ENCODE measurements at places on chromosomes 12 and 14.

DNA sequence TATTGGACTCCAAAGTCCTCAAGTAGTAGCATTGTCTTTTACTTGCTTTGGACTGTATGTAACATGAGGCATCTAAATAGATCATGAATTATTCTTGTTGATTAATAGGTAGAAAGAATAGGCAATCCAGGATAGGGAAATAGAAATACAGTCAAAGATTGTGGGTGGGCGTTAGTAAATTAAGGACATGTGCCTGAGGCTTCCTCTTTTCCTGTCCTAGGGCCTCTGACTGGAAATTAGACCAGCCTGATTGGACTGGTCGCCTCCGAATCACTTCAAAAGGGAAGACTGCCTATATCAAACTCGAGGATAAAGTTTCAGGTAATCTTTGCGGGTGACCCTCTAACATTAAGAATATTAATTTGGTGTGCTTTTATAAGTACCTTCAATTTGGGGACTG lies 7.6 kb downstream of the NECAP1 start:
- DNase-seq: no peak

DNA sequence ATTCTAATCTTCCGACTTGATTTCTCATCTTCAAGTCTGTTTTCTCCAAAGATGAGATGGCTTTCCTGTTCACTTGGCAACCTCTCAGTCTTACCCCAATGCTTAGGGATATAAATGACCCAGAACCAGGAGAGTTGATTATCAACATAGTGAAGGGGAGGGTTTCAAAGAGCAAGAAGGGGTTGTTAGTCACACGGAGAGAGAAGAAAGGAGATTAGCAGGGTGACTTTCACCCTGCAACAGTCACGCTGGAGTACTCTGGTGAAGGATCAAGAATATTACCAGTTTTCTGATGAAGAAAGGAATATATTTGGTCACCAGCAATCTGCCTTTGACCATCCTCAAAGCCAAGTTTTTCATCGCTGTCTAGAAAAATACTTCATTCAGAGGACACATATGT lies at the start of gene TMEM52B:
Gene TMEM52B, plus strand, starts transcription at position 212 of the 400 bp plus-strand sequence. CDS start 543 bp downstream, outside the sequence.
- no peak for DNase-seq

DNA sequence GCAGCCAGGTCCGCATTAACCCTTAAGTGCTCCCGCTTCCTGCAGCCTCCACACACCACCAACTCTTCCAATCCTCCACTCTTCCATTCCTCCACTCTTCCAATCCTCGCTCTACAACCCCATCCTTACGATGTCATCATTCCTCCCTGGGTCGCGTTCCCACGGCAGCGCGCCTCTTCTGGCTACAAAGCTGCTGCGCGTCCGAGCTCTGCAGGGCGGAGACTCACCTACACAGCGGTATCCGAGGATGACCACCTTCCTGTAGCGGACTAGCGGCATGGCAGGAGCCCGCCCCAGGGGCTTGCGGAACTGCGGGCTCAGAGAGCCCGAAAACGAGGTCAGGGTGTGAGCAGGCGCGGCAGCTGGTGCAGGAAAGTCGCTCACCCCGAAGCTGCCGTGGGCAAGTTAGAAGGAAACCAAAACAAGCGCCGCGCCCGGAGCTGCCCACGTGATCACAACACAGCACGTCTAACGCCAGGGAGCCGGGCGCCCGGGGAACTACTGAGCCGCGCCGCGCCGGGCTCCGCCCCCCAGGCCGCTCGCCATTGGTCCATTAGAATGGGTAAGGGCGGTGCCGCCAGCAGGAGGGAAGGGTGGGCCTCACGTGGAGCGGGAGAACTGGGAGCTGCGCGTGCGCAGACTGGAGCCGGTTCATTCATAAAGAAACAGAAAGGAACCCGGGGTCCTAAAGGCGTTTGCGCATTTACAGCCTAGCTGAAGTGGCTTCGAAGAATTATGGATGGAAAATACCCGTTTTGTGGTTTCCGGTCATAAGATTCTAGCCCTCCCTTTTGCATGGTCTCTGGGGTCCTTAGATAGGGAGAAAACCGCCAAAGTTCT lies at the start of gene RHEBL1:
Gene RHEBL1, minus strand, starts transcription at position 473 of the 840 bp plus-strand sequence. Its CDS starts 194 bp downstream, at position 279.
- DNase-seq: peak; percentile 91

- DNase-seq: no peak
Measured at GRCh38 chr14:75572104-75572503, 6.3 kb upstream of the FLVCR2 start.

DNA sequence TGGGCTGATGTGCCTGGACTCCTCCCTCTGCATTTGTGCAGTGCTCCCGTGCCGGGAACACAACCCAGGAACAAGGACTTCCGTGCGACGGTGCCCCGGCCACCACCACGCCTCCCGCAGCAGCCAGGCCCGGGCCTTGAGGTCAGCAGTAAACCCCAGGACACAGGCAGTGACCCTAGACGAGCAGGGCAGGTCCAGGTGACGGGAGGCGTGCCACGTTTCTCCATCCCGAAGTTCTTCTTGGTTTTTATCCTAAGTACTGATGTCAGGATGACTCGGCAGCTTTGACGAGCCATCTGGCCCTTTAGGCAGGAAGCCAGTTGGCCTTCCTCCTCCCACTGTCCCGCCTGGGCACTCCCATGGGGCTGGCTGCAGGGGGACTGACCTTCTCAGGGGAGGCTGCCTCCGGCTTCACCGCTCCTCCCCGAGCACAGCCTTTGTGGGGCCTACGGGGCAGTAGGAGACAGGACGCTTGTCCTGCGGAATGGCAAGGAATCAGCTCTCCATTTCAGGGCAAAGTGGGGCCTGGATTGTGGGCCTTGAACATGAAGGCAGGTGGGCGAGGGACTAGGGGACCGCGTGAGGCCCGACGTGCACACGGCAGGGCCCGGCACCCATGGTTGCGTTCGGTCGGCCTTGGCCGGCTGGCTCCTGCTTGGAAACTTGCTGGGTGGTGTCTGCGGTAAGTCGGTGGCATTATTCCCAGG lies 94.1 kb downstream of the FBXL14 start:
- peak; percentile 25 for DNase-seq

DNA sequence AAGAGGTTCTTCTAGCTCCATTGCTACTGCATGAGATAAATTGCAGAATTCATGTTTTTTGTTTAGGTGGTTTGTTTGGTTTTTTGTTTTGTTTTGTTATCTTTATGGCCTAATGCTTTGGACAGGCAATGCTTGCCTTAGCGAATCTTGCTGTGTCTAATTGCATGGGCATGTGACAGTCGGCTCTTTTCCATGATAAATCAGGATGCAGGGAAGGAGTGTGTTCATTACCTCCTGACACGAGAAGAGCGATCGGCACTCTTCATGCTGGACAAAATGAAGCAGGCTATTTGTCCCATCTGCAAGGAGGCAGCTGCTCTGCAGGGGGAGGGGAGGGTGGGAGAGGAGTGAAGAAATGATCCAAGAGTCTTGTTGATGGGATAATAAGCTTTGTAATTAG lies 6.5 kb downstream of the CCDC60 start:
- no peak for DNase-seq

GRCh38 chr14:69581316-69581935 lies 6.8 kb upstream of the CCDC177 start:
- no peak for DNase-seq

- DNase-seq: no peak
Measured at GRCh38 chr14:23926543-23926942, 27.0 kb upstream of the DHRS4 start.

DNA sequence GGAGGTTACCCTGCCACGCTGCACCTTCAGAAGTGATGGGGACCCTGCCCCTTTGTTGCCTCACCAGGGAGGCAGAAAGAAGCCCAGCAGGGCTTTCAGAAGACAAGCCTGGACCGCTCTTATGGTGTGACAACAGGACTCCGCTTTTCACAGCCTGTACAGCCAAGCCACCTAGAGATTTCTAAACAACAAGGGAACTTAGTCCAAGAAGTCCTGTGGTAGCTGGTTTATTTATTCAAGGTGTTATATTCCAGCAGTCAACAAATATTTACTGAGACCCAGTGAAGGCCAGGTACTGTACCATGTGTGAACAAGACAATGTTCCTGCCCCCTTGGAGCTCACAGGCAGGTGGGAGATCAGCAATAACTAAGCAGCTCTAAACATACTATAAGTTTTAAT lies 4.0 kb upstream of the TMEM229B start:
- DNase-seq: no peak

DNA sequence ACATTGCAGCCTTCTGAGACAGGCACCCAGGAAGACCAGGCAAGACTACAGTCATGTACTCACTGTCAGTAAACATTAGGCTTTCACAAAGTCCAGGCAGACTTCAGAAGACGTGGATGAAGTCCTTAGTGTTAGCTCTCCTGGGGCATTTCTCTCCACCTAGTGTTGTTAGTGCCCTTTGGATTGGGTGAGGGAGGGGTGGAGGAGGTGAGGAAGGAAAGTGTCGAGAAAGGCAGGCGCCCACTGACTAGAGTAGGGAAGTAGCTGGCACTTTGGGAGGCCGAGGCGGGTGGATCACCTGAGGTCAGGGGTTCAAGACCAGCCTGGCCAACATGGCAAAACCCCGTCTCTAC lies 20.2 kb downstream of the TMEM229B start:
- no peak for DNase-seq

- no peak for DNase-seq
Measured at GRCh38 chr12:131176266-131176665, 222.6 kb downstream of the ADGRD1 start.

DNA sequence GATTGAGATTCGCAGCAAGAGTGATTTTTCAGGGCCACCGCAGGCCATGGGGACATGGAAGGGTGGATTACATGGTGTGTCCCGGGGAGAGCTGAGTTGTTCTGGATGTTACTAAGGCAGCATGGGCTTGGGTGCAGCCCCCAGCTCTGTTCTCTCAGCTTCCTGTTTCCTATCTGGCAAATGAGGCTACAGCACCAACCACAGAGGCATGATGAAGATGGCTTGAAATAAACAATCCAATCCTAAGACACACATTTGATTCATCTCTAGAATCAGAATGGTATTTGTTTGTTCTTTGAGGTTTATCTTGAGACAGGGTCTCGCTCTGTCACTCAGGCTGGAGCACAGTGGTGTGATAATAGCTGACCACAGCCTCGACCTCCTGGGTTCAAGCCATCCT lies 21.6 kb downstream of the GLTP start:
- no peak for DNase-seq

GRCh38 chr12:110776410-110776809 lies 33.7 kb upstream of the PPP1CC start:
- no peak for DNase-seq

GRCh38 chr14:99863059-99863458 lies 69.8 kb downstream of the EML1 start:
- DNase-seq: no peak

GRCh38 chr14:99971941-99972747 lies 93.1 kb upstream of the EVL start:
- DNase-seq: no peak

GRCh38 chr12:54051026-54051842 lies 2.4 kb upstream of the HOXC4 start:
- no peak for DNase-seq

GRCh38 chr12:123075646-123076171 lies 75.2 kb downstream of the PITPNM2 start:
- DNase-seq: peak; percentile 70

DNA sequence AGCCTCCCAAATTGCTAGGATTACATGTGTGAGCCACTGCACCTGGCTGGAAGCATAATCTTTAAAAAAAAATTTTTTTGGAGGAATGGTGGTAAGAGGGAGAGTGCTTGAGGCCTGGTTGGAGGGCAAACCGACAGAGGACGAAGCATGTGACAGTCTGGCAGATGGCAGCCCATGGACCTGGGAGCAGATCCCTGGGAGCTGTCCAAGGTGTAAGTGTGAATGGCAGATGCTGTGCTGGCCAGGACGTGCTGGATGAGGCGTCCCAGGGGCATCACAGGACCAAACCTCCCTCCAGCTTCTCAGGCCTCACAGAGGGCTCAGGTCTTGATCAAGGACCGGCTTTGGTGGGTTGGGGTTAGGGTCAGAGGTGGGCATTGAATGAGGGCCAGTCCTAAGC lies 128.4 kb upstream of the NCOR2 start:
- DNase-seq: peak; percentile 79

DNA sequence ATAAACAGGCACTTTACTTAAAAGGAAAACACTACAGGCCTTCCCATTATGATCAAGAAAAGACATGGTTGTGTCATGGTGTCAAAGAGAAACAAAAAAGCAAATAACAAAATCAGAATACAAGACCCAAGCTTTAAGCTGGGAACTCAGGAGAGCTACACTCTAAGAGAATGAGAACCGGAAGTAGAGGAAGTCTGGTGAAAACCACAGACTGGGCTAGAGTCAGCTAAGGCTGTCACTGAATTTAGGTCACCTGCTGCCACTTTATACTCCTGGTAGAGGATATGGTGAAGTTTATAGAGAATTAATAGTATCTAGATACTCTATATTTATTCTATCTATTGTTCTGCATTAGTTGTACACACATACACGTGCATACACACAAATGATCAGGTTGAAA lies 971.7 kb downstream of the FLRT2 start:
- no peak for DNase-seq

DNA sequence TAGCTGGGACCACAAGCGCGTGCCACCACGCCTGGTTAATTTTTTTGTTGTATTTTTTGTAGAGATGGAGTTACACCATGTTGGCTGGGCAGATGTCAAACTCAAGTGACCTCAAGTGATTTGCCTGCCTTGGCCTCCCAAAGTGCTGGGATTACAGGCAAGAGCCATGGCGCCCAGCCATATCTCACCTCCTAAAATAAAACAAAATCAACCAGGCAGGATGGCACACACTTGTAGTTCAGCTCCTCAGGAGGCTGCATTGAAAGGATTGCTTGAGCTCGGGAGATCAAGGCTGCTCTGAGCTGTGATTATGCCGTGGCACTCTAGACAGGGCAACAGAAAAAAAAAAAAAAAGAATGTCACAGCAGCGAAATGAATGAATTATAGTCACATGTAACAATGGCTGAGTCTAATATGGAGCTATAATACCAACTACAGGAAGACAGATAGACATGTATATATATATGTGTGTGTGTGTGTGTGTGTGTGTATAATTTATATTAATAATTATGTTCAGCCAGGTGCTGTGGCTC lies 19.3 kb upstream of the TMEM120B start:
- DNase-seq: no peak

- no peak for DNase-seq
Measured at GRCh38 chr12:68440068-68440581, 108.0 kb upstream of the MDM1 start.

DNA sequence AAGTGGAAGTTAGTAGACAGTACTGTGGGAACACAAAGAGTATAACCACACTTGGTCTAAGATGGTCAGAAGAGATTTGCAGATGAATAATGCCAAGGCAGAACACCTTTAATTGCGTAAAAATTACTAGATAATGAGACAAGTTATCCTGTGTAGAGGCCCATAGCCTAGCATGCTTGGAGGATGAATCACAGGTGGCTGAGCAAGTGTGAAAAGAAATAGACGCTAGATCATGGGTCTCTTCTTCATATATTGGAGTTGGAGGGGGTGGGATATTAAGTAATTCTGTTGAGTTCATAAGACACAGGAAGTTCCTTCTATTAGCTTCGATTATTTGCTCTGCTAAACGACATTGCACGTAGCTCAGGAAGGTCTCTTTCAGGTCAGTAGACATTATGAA lies 454.3 kb upstream of the LMO3 start:
- DNase-seq: no peak

Data from NCI-H446 treated with DMSO at 0.1 percent for 48 hours (cell line).